ENCODE measurements at places on chromosomes 12 and 14. TPM values are rescaled to one million over a fixed set of nuclear protein-coding genes. Genes with fewer than 3 reads are reported as not detected.

The KRT8 gene
- total RNA-seq: 2,064 TPM

DNA sequence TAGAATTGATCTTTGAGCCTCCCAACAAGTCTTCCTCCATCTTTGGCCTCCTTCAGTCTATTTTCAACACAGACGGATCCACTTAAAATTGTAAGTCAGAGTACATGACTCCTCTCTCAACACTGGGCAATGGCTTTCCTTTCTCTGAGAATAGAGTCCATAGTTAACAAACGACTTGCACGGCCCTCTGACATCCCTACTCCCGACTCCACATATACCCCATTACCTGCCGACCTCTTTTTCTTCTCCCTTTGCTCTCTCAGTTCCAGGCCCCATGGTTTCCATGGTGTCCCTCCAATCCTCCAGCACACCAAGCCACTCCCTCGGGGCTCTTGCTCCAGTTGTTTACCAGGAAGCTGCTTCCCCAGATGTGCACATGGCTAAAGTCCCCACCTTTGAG, 84.7 kb downstream of the DNAI7 start:
- no peak for DNase-seq

- no peak for DNase-seq
Measured at GRCh38 chr14:96139169-96139568, 65.5 kb upstream of the BDKRB2 start.

The RPGRIP1 gene
- not detected for total RNA-seq

- DNase-seq: no peak
Measured at GRCh38 chr12:113755098-113755497, 211.0 kb downstream of the RBM19 start.

The LRRC43 gene
- not detected for total RNA-seq

The RNF212B gene
- total RNA-seq: not detected

DNA sequence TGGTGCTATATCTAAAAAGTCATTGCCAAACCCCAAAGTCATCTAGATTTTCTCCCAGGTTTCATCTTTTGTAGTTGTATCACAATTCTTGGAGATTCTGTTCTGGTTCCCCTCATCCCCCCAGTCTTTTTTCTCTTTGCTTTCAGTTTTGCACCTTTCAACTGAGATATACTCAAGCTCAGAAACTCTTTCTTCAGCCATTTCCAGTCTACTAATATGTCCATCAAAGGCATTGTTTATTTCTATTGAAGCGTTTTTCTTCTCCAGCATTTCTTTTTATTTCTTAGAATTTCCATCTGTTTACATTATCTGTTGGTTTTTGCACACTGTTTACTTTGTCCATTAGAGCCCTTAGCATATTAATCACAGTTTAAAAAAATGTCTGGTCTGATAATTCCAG, 179.5 kb downstream of the NUBPL start:
- no peak for DNase-seq

The GLS2 gene
- total RNA-seq: not detected

Measured in transverse colon (tissue), 4 donors.